ENCODE measurements at places on chromosomes 7 and 10.

DNA sequence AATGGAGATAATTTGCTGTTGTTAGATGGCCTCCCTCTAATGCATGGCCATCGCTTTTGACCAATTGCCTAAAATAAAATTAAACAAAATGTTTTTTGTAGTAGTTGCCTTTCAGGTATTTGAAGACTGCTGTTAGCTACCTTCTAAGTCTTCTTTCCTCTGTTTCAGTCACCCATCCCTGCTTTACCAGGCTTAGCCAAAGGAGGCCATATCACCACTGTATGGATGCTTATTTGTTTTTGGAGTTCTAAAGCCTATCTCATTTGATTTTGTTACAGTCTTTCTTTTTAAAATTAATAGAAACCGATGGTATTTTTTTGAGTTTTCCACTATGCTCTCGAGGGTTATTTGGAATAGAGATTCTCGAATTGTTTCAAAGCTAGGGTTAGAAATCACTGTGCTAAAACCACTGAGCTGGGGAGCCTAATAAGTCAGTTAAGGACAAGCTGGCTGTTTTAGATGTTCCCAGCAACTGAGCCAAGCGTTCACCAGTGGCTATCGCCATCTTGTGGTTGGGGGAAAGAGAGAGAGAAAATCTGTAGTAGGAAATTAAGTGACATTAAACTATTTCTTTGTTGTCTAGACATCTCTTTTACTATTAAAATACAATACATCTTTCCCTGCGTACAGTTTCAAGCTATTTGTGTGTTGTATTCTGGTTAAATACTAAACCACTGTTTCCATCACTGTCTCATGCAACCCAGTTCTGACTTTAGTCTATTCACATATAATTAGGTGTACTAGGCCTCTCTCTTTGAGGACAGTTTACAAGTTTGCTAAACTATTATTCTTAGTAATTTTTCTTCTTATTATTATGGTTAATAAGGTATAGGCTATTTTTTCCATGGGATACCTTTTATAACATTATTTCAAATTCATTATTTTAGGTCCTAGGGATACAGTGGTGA, 52.2 kb downstream of the GPR158 start:
- peak; percentile 15 for DNase-seq

DNA sequence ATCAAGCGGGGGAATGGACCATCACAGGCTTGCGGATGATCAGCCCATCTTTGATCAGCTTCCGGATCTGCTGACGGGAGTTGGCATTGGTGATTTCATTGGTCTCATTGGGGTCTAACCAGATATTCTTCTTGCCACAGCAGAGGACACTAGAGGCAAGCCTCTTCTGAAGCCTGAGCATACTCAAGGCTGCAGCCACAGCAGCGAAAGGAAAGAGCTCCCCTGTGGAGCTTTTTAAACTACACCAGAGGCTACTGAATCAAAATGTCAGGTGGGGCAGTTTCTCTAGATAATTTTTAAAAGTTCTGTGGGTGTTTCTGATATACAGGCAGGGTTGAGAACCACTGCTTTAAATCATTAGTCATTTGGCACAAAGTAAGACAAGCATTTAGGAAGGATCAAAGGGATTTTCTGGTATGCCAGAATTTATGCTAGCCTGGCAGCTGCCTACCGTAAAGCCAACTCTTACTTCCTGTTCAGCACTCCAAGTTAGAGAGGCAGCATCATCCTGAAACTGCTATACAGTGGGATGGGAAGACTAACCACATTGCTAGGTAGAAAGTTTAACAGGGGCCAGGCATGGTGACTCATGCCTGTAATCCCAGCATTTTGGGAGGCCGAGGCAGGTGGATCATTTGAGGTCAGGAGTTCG, 7.0 kb downstream of the NAPEPLD start:
- DNase-seq, result no peak

GRCh38 chr10:50447691-50448090, 176.1 kb downstream of the SGMS1 start:
- no peak for DNase-seq

- no peak for DNase-seq
Observed at GRCh38 chr10:104449391-104449790, 95.8 kb downstream of the CFAP58 start.

DNA sequence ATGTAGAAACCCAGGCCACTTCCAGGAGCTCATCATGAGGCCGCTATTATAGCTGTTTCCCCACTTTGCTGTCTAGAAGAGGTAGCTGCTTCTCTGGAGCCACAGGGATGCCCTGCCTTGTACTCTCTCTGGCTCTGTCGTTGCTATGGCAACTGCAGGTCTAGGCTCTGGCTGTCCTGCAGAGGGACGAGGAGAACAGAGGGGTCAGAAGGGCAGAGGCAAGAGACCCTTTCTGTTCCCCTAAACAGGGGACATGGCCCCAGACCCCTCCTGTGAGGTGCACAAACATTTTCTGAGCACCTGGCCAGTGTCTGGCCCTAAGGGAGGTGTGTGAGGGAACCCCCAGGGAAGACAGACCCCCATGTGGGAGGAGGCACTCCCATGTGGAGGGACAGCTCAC, 31.4 kb downstream of the ITPRIP start:
- no peak for DNase-seq

DNA sequence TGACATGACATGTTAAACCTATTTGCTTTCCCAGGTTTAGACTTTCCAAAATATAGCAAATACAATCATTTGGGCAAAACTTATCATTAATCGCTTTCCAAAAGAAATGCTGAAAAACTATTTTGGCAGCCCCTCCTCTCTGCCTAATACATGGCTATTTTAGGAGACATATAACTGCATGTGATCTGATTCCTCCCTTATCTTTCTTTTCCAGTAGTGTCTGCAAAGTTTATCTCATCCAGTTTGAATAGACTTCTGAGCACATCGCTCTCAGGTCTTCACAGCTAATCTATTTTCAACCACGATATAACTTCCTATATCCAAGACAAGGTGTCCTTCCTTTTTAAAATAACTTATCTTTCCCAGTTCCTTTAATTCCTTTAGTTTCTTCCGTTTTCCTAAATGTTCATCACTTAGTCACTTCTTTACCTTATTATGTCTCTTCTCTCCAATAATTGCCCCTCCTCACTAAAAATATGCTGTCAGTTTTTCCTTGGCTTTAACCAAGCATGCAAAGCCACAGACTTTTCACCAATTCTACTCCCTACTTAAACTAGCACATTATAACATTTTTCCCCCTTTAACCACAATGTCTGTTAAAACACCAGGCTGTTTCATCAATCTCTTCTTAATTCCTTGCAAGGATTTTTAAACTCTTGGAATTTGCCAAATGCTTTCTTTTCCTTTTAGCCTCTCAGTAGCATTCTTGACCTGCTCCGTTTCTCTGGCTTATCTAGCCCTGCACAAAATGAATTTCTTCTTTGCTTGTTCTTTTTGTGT, 24.4 kb downstream of the GNG11 start:
- no peak for DNase-seq

DNA sequence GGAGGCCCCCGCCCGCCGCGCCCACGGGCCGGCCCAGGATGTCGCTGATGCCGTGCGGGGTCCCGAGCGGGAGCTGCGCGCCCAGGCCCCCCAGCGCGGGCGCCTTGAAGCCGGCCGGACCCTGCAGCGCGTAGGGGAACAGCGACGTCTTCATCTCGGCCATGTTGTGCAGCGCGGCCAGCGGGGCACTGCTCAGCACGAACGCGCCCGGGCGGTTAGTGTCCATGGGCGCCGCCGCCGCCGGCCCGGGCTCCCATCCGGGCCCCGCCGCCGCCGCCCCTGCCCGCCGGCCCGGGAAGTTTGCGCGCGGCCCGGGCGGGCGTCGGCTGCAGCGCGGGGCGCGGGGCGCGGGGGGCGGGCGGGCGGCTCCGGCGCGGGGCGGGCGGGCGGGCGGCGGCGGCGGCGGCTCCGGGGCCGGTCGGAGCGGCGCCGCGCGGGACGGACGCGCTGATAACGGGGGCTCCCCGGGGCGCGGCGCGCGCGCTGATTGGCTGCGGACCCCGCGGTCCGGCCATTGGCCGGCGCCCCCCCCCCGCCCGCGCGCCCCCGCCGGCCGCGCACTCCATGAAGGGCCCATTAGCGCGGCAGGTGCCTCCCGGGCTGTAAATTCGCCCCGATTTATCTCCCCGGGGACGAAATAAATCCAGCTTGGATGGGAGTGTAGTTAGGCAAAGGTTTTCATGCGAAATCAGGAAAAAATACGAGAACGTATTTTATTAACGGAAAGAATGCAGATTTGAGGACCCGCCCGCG, at the start of gene NKX6-2:
Gene NKX6-2, minus strand, starts transcription at position 425 of the 753 bp plus-strand sequence. Its CDS starts 199 bp downstream, at position 226.
- DNase-seq, result no peak

GRCh38 chr10:112838784-112839481, 111.1 kb upstream of the TCF7L2 start:
- DNase-seq, result no peak

- DNase-seq, result no peak
Observed at GRCh38 chr10:131708225-131708880, 192.5 kb upstream of the PPP2R2D start.

- DNase-seq, result no peak
Observed at GRCh38 chr10:91006001-91006751, 85.3 kb upstream of the ANKRD1 start.

- no peak for DNase-seq
Observed at GRCh38 chr7:84495128-84495527, 300.5 kb upstream of the SEMA3A start.

- no peak for DNase-seq
Observed at GRCh38 chr7:83824214-83824613, 175.3 kb upstream of the SEMA3E start.

- DNase-seq, result no peak
Observed at GRCh38 chr10:79340646-79341244, 6.5 kb upstream of the PPIF start.

- no peak for DNase-seq
Observed at GRCh38 chr10:17383801-17384555, 70.4 kb downstream of the ST8SIA6 start.

GRCh38 chr10:128365156-128365725, 239.0 kb upstream of the MKI67 start:
- DNase-seq, result no peak

DNA sequence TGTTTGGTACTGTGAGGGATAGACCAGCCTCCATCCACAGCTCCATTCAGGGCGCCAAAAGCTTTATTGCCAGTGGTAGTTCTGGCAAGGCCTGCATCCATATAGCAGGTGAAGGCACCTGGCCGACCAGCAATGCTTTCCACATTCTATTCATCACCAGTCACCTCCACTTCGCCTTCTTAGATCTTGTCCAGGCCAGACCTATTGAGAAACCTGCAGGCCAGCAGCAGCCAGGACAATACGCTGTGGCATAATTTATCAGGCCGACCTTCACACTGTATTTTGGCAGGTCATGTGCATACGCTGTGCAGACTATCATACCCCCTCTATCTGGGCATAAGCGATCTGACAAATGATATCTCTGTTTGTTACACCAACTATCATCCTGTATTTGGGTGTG, 15.2 kb upstream of the KNDC1 start:
- DNase-seq, result no peak

DNA sequence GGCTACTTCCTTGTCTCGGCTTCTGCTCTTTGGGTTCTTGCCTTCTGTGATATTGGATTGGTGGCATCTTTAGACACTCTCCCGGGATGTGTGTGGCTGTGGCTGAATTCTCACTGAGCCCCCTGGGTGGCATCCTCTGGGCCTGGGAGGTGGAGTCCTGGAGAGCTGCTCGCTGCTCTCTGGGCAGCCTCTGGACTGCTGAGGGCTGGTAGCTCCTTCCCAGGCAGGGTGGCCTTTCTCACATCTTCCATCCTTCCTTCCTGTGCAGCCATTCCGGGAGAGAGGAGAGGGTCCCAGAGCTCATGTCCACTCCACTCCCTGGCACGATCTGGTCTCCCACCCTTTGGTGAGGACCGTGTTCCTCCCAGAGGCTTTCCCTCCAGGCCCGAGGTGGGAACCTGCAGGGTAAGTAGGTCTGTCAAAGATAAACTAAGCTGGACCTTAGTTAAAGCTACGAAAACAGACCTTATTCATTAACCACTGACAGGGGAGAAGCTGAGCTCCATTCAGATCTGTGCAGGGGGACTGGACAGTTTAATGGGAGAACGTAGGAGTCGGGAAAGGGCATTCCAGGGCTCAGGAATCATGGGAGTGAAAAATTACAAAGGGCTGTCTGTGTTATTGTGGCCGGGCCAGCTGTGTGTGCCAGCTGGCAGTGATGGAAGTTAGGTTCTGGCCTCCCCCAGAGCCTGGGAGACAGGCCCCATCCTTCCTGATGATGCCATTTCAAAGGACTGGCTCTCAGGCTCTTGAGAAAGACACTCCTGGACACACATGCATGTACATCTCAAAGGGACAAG, 8.7 kb downstream of the ATP6V0E2 start:
- DNase-seq, result no peak

DNA sequence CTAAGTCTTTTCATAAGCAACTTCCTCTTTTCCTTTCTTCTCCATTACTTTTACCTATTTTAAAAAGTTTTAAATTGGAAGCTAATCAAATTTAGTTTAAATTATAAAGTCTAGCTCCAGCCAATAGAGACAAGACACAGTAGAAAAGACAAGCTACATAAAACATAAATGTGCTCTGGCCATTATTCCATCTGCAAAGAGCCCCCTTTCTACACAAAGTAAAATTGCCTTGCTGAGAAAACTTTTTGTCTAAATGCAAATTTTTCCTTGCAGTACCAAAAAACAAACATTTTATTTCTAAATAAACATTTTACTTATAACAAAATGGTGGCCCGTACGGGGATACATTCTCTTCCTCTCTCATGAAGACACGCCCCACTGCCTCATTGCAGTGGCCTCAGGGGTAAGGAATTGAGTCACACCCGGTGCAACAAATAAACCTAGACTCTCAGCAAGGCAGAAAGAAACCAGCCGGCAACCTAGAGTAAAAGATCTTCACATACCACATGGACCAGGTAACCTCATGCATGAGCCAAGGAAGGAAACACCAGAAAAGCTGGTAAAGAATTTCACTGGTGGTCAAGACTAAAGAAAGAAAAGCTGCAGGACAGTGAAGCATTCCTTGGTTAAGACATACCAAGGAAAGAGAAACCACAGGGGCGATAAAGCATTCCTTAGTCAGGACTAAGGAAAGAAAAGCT, 71.6 kb upstream of the ZNF746 start:
- no peak for DNase-seq

DNA sequence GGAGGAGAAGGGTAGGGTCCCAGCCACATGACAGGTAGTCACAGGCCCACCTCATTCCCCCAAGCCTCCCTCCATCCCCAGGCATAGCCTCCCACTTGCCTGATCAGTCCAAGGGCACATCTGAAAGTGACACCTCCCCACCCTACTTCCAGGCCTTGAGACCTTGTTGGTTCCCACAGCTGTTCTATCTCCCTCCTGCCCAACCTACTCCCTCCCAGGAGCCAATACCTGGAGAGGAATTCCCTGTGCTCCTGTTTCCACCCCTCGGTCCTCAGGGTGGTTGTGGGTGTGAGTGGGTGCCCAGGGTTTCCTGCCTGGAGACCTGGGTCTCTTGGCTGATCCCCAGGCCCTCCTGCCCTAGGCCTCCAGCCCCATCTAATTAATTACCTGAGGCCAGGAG, 11.6 kb upstream of the IMPDH1 start:
- no peak for DNase-seq

- DNase-seq, result no peak
Observed at GRCh38 chr7:2919256-2919655, 75.1 kb upstream of the GNA12 start.

- no peak for DNase-seq
Observed at GRCh38 chr7:50688226-50688590, 94.5 kb downstream of the GRB10 start.

- no peak for DNase-seq
Observed at GRCh38 chr10:77605466-77605865, 32.1 kb downstream of the KCNMA1 start.
